ENCODE measurements at places on chromosomes 7 and 10. TPM values are rescaled to one million over a fixed set of nuclear protein-coding genes. Genes with fewer than 3 reads are reported as not detected.
A peak's percentile ranks its signal among the peaks of the same experiment; 100 is the strongest.

FAM171A1 gene
- 9.3 TPM for total RNA-seq

- DNase-seq, result no peak
Measured at GRCh38 chr7:2966466-2967078, 77.1 kb downstream of the CARD11 start.

GRCh38 chr10:25797888-25798429, 136.1 kb upstream of the MYO3A start:
- no peak for DNase-seq

METTL27 gene
- 71.8 TPM for total RNA-seq

- DNase-seq, result no peak
Measured at GRCh38 chr10:45447416-45447815, 73.4 kb downstream of the ALOX5 start.

DNA sequence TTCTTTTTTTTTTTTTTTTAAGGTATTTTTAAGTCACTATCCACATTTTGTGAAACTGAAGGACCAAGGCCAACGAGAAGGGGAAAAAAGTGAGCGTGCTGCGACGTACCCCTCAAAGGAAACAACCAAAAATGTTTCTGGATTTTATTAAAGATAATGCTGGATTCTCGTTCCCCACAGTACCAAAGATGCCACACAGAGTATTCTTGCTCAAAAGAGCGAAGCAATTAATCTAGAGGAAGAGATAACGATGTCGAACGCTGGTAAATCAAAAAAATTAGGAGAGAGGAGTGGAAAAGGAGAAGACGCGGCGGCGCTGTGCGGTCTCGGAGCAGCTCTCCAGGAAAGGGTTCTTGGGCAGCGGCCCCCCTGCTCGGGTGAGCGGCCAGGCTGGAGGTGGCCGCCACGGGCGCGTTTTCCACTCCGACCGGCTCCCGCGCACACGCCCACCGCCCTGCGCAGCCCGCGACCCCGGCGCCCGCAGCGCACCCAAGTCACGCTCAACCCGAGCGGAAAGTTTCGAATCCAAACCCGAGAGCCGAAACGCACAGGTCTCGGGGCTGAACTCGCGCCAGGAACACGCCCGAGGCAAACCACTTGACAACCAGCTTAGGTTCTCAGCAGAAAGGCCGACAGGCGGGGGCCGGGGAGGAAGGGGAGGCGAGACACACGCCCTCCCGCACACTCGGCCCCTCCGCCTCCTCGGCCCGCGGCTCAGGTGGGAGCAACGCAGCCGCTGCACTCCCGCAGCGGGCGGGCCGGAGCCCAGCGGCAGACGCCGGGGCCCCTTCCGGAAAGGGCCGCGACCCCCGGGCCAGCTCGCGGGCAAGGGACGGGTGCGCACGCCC, 989 bp downstream of the SRPK2 start:
- DNase-seq, result peak; percentile 55

GRCh38 chr7:100120733-100121036, 1.3 kb downstream of the CNPY4 start:
- DNase-seq, result no peak

- no peak for DNase-seq
Measured at GRCh38 chr10:6255548-6256061, 52.9 kb downstream of the PFKFB3 start.

DNA sequence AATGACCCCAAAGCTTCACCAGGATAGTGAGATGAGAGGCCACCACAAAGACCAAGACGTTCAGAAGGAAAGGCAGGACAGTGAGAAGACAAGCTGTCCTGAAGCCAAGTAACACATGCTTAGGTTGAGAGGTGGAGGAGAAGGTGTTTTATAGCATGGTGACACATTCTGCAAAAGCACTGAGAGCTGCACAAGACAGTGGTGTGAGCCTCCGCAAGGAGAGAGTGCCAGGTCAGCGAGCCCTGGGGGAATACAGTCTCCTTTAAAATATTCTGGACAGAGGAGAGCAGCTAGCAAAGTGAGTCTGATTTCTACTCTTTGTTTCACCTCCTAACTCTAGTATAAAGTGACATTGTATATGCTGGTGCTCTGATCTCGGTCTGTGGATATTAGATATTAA, 68.0 kb upstream of the VKORC1L1 start:
- no peak for DNase-seq

- no peak for DNase-seq
Measured at GRCh38 chr10:101224910-101225823, 4.1 kb downstream of the LBX1 start.

- peak; percentile 81 for DNase-seq
Measured at GRCh38 chr7:99679400-99680191, at the start of gene CYP3A5. CYP3A5 (minus strand) TSS chr7:99679996; CDS start chr7:99679896, 100 bp downstream.

- no peak for DNase-seq
Measured at GRCh38 chr7:155430606-155431005, 27.3 kb upstream of the EN2 start.

GRCh38 chr10:51879238-51879637, 179.8 kb upstream of the CSTF2T start:
- DNase-seq, result peak; percentile 36

- no peak for DNase-seq
Measured at GRCh38 chr7:5661942-5662341, 119.5 kb downstream of the RNF216 start.

DNA sequence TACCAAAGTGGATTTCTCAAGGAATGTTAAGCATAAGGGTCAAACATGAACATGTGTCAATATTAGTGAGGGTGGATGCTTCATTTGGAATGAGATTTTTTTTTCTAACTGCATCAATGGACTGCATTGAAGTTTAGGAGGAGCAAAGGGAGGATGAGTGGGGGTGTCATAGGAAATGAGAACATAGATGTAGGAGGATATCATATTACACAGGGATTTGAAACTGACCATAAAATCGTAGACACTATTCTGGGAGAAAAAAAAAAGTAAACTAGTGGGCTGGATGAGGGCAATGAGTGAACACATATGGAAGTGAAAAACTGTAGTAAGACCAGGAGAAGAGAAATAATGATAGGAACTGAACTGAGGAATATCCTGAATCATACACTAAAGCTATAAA, 109.4 kb downstream of the SEMA3A start:
- DNase-seq, result no peak

ELOVL3 gene
- 0.78 TPM for total RNA-seq

CALHM3 gene
- not detected for total RNA-seq

GRCh38 chr7:68269405-68269804, 1272.8 kb downstream of the TYW1 start:
- DNase-seq, result peak; percentile 98

DNA sequence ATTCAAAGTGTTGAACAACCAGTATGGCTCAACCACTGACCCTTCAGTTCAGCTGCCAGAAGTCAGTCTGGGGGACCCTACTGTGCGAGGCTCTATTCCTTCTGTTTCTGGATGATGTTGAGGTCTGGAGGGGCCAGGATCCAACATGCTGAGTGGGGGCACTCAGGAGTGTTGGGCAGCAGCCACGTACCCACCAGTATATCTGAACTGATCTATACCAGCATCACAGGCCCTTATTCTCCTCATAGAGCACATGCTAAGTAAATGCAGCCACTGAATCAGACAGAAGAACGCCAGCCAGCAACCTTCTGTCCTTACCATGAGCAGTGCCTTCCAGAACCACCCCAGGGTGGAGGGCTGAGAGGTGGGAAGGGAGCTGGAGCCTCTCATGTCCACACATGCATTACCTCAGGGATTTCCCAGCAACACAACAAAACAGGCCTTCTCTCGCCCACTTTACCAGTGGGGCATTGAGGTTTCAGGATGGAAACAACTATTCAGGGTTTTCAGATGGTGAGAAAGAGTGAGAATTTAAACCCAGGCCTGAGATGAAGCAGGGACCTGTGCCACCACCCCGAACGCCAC, 6.8 kb upstream of the MSMB start:
- no peak for DNase-seq

GRCh38 chr7:24879291-24879690, 100.7 kb downstream of the OSBPL3 start:
- DNase-seq, result no peak

ADAM22 gene
- total RNA-seq, result 0.61 TPM

DNA sequence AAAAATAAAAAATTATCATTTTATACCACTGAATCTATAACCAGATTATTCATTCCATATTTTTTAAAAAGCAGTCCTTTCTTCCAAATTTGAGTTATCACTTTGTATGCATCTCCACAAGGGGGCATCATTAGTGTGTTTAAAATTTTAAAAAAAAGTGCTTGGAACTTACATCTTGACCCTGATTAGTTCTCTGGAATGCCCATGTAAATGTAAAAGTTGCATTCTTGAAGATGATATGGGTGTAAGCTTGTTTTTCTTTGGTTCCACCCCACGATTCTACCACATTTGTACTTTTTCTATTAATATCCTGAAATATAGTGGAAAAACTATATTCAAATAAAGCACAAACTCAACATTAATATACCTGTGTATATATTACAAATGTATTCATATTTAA, 144.9 kb downstream of the ELAPOR2 start:
- DNase-seq, result no peak

- peak; percentile 57 for DNase-seq
Measured at GRCh38 chr10:15363031-15363430, 8.1 kb downstream of the FAM171A1 start.

DNA sequence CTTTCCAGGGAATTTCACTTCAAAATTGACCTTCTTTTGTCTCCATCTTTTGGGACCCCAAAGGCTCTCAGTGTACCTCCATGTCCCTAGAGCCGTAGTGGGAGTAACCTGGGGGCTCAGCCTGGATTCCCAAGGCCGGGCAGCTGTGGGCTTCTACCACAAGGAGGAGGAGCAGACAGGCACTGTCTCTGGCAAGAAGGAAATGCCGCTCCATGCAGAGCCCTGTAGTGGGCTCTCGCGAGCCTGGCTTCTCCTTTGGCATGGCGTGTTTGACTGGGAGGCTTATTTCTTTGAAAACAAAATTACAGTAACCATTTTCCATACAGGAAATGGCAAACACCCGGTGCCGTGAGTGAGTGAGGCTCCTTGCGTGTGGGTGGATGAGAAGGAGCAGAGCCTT, 76.8 kb upstream of the FAM180A start:
- no peak for DNase-seq

TMEM270 gene
- total RNA-seq, result not detected

DNA sequence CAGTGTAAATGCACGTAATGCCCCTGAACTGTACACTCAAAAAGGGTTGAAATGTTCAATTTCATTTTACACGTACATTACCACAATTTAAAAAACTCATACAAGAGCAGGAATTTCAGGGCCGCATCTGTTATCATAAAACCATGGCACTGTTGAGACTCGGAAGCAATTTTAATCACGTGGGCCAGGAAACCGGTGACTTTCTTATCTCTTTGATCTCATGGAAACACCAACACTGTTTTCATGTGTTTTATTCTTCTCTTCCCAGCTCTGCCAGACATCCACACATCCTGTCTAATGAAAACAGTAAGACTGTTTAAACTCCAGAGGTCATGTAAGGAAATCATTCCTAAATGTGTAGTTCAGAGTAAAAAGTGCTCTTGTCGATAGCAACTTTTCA, 35.9 kb downstream of the PTPRE start:
- DNase-seq, result no peak

LLCFC1 gene
- total RNA-seq, result not detected

DNA sequence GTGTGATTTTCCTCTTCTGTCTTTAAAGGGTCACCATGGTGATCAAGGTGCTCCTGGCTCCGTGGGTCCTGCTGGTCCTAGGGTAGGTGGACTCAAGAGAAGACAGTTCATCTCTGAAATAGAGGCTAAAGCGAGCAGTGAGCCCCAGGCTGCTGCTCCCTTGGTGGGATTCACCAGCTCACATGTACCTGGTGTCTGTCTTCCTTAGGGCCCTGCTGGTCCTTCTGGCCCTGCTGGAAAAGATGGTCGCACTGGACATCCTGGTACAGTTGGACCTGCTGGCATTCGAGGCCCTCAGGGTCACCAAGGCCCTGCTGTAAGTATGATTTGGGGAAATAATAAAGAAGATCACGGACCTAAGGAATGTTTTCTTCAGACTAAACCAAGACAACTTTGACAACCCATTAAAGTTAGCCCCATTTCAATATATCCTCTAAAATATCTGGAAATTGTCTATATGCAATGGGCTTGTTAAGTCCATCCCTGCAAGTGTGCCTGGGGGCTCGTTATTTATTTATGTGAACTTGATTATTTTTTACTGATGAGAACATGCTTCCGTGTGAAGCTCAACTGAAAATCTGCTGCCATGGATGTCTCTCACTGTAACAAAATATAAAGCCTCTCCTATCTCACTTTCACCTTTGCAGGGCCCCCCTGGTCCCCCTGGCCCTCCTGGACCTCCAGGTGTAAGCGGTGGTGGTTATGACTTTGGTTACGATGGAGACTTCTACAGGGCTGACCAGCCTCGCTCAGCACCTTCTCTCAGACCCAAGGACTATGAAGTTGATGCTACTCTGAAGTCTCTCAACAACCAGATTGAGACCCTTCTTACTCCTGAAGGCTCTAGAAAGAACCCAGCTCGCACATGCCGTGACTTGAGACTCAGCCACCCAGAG, 32.5 kb downstream of the COL1A2 start:
- no peak for DNase-seq

DNA sequence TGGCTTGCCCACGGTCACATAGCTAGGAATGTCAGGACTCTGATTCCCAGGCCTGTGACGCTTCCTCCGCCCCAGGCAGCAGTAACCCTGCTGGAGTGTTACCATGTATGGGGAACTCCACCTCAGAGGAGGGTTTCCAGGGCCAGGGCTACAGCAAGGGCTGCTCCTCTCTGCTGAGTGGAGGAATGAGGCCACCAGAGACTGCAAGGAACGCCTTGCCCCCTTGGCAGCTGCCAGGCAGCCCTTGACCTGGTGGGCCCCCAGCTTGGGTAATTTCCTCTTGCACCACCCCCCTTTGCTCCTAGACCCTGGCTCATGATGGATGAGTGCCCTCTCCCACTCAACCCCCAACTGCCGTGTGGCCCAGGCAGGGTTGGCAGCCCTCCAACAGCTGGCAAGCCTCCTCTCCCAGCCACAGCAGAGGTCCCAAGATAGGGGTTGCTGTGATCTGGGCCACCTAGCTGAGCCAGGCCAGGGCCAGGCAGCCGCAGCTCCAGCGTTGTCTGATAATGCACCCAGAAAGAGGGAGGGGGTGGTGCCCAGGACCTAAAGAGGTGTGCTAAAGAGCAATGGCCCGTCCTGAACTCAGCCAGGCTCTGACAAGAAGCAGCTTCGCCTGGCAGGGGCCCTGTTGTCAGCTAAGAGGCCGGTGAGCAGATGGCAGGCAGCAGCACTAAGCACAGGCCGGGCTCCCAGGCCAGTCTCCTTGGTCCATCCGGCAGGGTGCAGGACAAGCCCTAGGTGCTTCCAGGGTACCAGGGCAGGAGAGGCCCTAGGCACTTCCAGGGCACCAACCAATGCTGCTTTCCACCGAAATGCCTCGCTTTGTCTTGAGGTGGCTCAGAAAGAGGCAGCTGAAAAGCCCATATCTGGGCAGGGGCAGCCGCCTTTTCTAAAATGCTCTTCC, 35.4 kb downstream of the DRGX start:
- no peak for DNase-seq

DNA sequence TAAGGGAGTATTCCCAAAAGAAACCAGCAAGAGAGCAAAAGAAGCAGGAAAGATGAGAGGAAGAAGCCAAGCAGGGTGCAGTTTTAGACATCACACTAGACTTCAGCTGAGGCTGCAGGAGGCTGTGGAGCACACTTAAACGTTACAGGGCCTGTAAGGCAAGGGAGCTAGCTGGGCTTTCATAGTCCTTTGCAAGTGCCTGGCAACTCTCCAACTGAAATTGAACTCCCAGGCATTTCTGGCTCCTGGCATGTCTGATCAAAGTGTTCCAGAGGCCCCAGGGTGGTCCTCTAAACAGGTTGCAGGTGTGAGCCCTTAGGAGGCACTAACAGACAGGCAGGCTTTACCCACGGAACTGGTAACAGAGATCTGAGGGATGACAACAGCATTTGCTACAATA, 750.2 kb downstream of the XPNPEP1 start:
- no peak for DNase-seq

- DNase-seq, result no peak
Measured at GRCh38 chr7:66188645-66189044, 16.5 kb upstream of the TPST1 start.

SLC18A3 gene
- total RNA-seq, result not detected

GRCh38 chr10:96229568-96230030, 41.8 kb downstream of the BLNK start:
- peak; percentile 69 for DNase-seq
